MG63 (cell line): ENCODE measurements at places on chromosomes 4 and X. TPM values are rescaled to one million over a fixed set of nuclear protein-coding genes. Genes with fewer than 3 reads are reported as not detected.

NUP54 gene
- total RNA-seq = 42.1 and 50.7 TPM in 2 replicates

GPRASP1 gene
- 0.10 TPM in 1 of 2 replicates, not detected in the other for total RNA-seq

HSFX3 gene
- total RNA-seq = not detected in 2 replicates

SLC25A31 gene
- total RNA-seq = not detected in 2 replicates

GRCh38 chrX:989959-990510 lies 222.4 kb downstream of the CRLF2 start:
- DNase-seq = no peak

- DNase-seq = no peak
These were observed 9.3 kb upstream of the CNGA2 start for GRCh38 chrX:151725338-151725614.

GRCh38 chr4:86269354-86269753 lies 90.5 kb downstream of the MAPK10 start:
- no peak for DNase-seq

MAGEA6 gene
- not detected in 2 replicates for total RNA-seq

DNA sequence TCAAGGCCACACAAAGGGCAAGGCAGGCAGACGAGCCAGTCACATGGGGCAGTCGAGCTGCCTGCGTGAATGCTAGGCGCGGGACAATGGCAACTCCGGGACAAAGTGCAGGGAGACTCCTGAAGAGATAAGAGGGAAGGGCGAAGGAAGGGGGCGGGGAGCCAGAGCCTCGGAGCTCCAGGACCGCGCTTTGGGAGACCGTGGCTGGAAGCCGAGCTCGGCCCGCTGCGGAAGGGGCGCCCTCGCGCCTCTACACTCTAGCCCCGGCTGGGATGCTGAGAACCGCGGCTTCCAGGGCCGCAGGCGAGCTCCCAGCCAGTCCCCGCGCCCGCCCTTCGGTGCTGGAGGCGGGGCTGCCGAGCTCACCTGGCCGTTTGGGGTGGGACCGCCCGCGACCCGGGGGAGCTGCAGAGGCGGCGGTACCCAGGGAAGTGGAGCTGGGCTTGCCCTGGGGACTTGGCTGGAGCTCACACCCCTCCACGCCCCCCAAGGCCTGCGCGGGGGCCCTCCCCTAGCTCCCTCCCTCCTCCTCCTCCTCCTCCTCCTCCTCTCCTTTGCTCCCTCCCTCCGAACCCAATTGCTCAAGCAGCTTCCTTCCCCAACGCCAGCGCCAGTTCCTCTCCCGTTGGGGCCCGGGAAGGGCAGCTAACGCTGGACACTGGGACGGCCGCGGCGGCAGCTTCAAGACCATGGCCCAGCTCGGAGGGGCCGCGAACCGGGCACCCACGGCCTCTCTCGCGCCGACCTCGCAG lies at the start of gene SOWAHD:
SOWAHD (plus strand) TSS at position 610 of the 752 bp plus-strand sequence; CDS start at position 690, 80 bp downstream.
- no peak for DNase-seq

DNA sequence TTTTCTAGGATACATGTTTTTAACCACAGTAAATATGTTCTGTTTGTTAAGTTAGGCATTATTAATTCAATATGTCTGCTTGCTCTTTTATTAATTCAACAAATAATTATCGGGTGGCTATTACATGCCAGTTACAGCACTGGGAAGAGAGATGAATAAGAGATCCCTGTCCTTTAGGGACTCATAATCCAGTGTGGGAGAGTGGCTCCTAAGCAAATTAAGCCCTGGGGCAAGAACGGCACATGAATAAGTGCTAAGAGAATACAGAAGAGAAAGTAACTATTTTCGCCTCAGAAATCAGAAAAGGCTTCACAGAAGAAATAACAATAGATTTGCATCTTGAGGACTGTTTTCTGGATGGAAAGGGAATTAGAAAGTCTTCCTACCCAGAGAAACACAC lies 236.7 kb downstream of the NR3C2 start:
- DNase-seq = no peak

PPEF2 gene
- total RNA-seq = not detected in 2 replicates

IL2 gene
- total RNA-seq = not detected in 2 replicates

- no peak for DNase-seq
These were observed 1323.4 kb downstream of the C4orf33 start for GRCh38 chr4:130419211-130419975.

NMU gene
- not detected in 2 replicates for total RNA-seq

DNA sequence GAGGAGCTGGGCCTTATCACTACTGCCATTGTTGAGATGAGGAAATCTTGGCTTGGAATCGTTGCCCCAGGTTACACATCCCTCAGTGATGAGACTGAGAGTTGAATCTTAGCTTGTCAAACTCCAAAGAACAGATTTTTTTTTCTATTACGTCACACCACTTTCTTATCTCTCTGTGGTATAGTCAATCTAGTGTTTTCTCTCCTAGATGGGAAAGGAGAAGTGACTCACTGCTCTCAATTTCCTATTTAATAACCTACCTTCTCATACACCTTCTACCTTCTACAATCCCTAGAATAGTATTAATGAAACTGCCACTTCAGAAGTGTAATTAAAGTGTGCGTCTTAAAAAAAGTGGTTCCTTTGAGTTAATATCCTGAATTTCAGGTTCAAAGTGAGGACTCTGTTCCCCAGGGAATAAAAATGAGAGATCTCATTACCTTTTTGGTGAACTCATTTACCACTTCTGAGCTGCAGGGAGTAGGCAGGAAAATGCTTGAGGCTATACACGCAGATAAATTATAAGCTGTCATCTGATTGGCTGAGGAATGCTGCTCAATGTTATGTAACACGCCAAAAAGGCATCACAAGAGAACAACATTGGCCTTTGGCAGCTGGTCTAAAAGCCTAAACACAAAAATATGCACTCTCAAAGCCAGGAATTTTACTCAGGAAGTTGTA lies 59.3 kb downstream of the MAD2L1 start:
- peak; percentile 61 for DNase-seq

DNA sequence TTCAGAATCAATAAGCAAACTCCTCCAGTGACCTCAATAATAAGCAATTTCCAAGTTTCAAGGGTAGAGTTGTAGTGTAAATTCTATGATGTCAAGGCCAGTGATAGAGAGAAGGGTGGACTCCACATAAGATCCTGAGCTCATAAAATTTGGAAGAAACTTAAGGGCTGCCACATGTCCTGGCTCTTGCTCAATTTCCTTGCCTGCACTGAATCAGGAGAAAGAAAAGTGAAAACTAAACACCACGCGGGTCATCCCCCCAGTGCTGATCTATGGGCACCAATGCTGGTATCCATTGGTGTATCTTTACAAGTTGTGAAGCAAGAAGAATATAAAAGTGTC lies 392.0 kb upstream of the INTU start:
- no peak for DNase-seq

DNA sequence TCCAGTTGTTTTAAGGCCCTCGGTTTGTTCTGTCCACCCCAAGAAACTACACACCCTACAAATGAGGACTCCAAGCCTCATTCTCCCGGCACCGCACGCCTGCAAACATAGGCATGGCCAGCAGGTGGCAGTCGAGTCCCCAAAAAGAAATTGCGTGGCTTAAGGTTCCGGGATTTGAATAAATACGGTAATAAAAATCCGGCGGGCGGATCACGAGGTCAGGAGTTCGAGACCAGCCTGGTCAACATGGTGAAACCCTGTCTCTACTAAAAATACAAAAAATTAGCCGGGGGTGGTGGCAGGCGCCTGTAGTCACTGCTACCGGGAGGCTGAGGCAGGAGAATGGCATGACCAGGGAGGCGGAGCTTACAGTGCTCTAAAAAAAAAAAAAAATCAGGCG lies 21.8 kb upstream of the CSF2RA start:
- peak; percentile 70 for DNase-seq

PCYT1B gene
- 0.07 TPM in 1 of 2 replicates, not detected in the other for total RNA-seq

DNA sequence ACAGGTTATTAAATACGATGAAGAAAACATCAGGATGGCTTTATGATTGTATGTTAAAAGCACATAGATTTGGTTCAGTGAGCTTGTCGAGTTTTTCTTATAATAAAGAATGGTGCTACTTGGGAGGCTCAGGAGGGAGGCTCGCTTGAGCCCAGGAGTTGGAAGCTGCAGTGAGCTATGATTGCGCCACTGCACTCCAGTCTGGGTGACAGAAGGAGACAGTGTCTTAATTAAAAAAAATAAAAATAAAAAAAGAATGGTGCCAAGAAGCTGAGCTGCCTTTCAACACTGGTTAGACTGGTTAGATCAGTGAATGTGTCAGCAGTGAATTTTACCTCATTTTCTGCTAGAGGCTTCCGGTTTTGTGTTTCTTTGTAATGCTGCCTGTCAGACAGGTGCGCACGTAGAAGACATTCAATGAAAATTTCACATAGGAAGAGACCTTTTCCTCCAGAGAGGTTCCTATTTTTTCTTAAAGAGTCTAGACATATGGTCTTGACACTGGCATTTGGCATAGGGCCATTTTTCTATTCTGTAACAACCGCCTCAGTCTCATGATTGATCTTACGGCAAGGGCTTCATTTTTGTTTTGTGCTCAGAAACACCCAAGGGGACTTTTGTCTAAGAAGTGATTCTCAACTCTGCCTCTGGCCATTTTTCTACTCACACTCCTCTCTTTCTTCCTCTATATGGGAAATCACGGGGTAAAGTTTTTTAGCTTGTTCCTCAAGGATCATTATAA lies 15.0 kb upstream of the ARSF start:
- DNase-seq = no peak

GRCh38 chrX:93695981-93696380 lies 22.0 kb downstream of the FAM133A start:
- no peak for DNase-seq

- no peak for DNase-seq
These were observed 4.9 kb upstream of the NAF1 start for GRCh38 chr4:163171590-163171989.

DNA sequence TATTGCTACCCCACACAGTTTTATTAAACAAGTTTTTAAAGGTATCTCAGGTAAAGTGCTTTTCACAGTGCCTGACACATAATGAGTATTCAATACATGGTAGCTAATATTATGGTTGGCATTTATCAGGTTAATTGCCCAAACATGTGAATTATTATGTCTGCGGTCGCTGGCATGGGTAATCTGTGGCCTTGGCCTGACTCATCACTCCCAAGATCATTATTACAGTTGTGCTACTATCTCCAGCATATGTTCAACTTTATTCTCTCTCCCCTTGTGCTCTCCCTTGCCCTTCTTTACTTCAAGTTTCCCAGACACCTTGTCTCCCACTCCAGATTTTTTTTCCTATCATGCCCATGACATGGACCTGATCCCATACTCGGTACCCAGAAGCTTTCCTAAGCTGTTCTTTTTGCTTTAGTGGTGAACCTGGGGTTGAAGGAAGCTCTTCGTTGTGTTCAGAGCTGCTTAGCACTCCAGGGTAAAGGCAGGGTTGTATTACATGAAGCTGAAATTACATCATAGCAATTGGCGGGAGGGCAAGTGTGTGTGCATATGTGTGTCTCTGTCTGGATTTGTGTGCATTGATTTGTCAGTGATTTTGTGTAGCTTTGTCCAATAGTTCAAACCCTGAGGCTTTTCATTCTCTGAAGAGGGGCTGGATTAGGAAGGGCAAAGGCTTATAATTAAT lies 176.5 kb upstream of the NRK start:
- DNase-seq = peak; percentile 24

DNA sequence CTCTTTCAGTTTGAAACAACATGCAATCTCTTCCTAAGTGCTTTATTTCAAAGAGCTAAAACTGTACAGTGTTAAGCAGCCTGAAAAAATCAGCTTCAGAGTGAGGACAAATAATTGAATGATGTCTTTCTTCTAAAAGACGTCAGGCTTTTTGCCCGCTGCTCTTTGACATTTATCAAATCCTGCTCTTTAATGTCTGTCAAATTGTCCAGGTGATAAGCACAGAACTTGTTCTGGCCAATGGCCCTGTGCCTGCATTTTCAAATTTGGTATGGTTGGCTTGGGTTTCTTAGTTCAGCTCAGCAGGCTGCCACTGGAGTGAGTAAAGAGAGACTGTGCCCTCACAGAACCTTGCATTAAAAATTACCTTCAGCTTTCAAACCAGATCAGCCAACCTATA lies 712.9 kb upstream of the LCORL start:
- no peak for DNase-seq

DNA sequence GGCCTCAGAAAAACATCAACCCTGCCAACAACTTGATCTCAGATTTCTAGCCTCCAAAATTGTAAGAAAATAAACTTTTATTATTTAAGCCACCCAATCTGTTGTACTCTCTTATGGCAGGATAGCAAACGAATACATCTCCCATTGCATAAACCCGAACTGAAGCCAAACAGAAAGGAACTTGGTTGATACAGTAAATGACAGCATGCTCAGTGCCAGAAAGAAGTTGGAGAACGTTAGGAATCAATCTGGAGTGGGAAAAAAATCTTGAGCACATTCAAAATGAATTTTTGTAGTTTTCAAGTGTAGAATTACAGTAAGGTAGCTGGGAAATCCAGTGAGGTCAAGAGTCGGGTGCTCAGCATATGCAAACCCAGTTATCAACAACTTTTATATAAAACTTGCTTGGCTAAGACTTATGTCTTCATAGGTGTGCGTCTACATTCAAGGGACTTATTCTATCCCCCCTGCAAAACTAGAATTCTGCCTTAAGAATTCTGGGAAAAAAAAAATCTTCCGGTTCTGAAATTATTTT lies 157.5 kb upstream of the ANKRD50 start:
- DNase-seq = no peak

GRCh38 chr4:47513461-47513860 lies 28.4 kb downstream of the ATP10D start:
- DNase-seq = no peak

GRCh38 chrX:143306991-143307937 lies 210.0 kb downstream of the SPANXN3 start:
- no peak for DNase-seq

DNA sequence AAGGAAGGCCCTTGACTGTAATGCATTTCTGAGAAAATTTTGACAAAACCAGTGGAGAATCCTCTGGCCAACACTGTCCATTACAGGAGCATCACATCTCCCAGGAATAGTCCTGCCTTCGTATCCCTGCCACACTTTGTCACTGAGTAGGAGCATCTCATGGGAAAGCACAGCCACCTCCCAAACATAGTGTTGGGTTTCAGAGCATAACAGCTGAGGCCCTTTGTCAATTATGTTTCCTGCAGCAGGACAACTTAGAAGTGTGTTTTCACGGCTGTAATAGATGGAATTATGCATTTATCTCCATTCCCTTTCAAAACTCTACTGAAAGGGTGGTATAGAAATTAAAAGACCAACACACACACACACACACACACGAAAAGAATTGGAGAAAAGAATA lies 91.1 kb upstream of the SMAD1 start:
- DNase-seq = no peak

GRCh38 chr4:166655705-166656104 lies 578.6 kb downstream of the SPOCK3 start:
- DNase-seq = no peak

GRCh38 chrX:44483965-44484606 lies 58.6 kb downstream of the FUNDC1 start:
- DNase-seq = no peak

DNA sequence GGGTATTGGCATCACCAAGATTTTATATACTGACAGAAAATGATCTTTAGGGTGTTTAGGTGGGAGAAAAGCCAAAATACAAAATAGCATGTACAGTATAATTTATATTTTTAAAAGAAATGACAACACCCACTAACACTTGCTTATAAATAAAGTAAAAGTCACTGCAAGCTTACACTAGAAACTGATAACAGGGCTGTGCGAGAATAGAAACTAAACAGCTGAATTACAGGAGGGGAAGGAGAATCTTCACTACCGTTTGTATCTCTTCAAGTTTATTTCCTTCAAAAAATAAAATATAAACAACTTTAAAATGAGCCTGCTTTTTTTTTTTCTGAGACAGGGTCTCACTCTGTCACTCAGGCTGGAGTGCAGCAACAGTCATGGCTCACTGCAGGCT lies 22.8 kb downstream of the GRSF1 start:
- DNase-seq = no peak

GRCh38 chrX:39750256-39750790 lies 347.4 kb downstream of the BCOR start:
- DNase-seq = no peak

NPY2R gene
- not detected in 2 replicates for total RNA-seq
